ENCODE measurements at places on chromosomes 5 and 9. TPM values are rescaled to one million over a fixed set of nuclear protein-coding genes. Genes with fewer than 3 reads are reported as not detected.

The AQP7 gene
- not detected for total RNA-seq

DNA sequence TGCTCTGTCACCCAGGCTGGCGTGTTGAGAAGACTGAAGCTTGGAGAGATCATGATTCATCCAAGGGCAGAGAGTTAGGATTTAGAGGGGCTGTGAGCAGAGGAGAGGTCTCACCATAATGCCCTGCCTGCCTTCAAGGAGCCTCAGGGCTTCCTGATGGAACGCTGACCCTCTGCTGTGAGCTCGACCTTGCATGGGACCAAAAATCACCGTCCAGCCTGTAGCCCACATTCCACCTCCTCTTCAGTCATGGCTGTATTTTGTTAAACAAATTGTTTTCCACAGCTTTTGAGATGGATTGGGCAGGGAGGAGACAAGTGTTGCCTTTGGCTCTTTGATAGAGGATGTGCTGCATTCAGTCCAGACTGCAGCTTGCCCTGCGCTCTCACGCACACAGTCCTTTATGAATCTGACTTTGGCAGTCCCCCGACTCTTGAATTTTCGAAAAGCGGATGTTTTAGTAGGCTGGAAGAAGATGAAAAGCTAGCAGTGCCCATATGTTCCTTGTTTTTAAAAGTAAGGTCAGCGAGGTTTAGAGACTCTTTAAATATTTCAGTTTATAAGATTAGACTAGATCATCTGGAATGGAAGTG is 79.5 kb downstream of the MVB12B start:
- no peak for DNase-seq

- no peak for DNase-seq
Measured at GRCh38 chr9:18331808-18332209, 142.1 kb upstream of the ADAMTSL1 start.

The PDCD1LG2 gene
- total RNA-seq: 1.4 TPM

DNA sequence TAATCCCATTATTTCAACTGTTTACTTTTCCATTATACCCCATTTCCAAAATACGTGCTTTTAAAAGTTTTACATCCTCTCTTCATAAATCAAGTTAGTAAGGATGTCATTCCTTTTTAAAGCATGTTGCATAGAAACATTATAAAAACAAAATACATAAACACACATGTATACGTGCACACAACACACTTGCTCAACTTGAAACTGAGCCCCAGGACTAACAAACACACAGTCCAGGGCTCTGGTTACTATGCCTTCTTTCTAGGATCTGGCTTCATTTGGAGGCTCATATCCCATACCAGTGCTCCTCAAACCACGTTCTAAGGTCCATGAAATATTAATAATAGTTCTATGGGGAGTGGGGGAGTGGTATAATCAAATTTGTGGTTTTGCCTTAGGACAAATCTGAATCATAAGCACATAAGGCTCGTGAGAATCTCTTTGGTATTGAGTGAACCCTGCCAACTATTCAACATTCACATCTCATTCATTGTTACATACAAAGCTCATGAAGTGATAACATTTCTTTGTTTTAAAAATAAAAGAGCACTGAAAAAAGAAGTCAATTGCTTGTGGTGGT is 55.2 kb downstream of the NFIB start:
- DNase-seq: no peak

All from sigmoid colon (tissue), 7 donors.